ENCODE measurements at places on chromosomes 12 and 14.

DNA sequence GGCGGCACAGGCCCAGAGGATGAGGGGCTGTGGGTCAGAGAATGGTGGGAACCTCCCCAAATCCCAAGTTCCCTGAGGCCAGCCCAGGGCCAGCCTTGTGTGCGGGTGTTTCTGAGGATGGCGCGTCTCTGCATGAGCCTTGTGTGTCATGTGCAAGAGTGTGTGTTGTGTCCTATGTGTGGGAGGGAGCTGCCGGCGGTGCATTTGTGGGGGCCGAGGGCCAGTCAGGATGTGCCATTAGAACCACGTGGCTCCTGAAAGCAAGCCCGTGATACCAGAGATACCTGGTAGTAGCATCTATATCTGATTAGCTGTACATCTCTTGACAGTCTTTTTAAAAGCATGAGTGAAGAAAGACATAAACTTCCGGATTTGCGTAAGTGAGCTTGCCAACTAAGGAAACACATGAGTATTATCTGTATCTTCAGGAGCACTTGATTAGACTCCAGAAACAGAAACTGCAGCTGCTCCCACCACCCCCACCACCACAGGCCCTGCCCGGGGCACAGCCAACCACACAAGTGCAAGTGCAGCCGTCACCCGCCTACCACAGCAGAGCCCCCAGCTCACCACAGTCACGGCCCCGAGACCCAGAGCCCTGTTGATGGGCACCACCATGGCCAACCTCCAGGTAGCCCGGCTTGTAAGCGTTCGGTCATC, 19.2 kb downstream of the DDX51 start:
- DNase-seq = no peak

DNA sequence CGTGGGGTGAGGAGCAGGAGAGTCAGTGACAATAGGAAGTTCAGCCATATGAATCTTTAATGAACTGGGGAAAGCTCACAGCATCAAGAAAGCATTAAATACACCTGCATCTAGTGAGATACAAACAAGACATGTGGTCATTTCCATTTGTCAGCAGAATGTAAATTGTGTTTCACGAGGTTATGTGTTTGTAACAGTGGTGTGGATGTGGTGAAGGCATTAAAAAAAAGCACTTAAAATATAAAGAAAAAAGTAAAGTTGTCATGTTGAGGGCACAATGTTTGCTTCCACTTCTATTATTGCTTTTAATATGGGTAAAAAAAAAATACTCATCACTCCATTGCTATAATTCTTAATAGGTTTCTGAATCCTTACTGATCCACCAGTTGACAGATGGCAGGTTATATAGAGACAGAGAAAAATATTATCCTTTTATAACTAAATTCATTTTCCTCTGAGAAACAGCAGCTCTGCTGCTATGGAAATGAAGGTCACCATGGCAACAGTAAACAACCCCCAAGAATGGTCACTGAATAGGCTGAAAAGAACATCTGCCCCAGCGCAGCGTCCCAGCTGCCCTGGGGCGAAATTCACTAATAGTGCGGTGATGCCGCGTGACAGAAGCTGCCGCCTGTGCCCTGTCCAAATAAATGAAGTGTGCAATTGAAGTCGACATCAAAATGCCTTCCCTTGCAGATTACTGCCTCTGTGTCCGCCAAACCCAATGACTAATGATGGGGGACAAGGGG, 226.1 kb downstream of the FOXN3 start:
- DNase-seq = no peak

GRCh38 chr14:91366749-91367148, 50.9 kb downstream of the CCDC88C start:
- no peak for DNase-seq

- no peak for DNase-seq
Measured at GRCh38 chr14:104594310-104595046, 10.1 kb downstream of the TMEM179 start.

- DNase-seq = no peak
Measured at GRCh38 chr12:2094597-2094996, 41.8 kb downstream of the CACNA1C start.

Measured in ureter (tissue), 1 donor.